ENCODE measurements at places on chromosomes 12 and 14.

DNA sequence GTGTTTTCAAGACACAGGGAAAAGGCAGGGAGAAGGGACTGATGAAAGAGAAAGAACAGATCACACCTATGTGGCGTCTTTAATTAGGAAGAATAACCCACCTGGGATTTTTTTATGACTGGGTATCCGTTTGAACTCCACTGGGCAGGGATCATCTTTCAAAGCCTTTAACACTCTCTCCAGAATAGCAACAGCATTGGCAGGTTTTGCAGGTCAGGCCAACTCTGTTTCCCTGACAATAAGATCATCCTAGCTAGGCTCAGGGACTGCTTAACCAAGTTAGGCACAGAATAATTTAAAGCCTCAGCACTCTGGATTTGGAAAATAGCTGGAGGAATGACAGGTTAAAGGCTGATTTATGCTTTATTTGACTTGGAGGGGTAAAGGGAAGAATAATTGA, 117.6 kb downstream of the SUDS3 start:
- DNase-seq: no peak

GRCh38 chr14:80278293-80279023, 67.2 kb upstream of the DIO2 start:
- DNase-seq: no peak

GRCh38 chr12:75739912-75740311, 228.5 kb upstream of the KRR1 start:
- no peak for DNase-seq

GRCh38 chr14:68822132-68822651, 29.3 kb upstream of the ZFP36L1 start:
- DNase-seq: peak; percentile 91

- DNase-seq: no peak
Measured at GRCh38 chr14:46663382-46663781, 11.8 kb upstream of the RPL10L start.

DNA sequence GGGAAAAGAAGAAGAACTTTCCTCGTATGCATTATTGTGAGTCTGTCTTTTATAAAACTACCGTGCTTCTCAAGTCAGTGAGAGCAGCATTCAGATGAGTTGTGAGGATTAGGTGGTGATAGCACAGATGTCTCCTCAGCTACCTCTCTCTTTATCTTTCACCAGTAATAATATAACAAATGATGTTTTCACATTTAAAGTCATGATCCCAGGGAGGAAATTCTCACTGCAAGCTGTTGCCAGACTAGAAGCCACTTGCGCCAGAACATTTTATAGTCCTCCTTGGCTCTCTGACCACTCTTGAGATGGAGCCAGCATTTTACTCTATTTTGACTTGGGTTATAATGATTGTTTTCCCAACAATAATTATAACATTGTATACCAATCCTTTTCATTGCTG, 443.1 kb downstream of the AEBP2 start:
- DNase-seq: no peak

- DNase-seq: no peak
Measured at GRCh38 chr14:32300136-32300535, 29.0 kb upstream of the AKAP6 start.

DNA sequence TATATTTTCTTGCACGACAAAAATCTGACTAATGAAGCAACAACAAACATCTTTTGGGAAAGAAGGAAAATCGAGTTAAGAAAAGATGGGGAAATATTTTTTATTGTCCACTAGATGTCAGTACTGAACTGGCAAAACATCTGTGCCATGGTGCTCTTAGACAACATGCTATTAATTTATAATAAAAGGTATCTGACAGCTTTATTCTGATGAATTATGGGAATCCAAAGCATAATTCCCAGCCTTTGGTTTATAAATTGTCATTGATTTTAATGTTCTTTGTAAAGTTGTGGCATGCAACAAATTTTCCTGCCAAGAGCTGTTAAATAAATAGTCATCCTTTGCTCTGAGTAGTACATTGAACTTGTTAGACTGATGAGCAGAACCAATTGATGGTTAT, 231.2 kb downstream of the ETNK1 start:
- no peak for DNase-seq

DNA sequence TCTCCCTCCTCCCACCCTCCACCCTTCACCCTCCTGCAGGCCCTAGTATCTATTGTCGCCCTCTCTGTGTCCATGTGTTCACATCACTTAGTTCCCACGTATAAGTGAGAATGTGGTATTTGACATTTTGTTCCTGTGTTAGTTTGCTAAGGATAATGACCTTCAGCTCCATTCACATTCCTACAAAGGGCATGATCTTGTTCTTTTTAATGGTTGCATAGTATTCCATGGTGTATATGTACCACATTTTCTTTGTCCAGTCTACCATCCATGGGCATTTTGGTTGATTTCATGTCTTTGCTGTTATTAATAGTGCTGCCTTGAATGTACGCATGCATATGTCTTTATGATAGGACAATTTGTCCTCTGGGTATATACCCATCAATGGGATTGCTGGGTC, 29.6 kb downstream of the C12orf71 start:
- no peak for DNase-seq

- DNase-seq: no peak
Measured at GRCh38 chr12:85755760-85756159, 80.4 kb downstream of the RASSF9 start.

GRCh38 chr12:120101617-120102016, 14.9 kb downstream of the RAB35 start:
- no peak for DNase-seq

DNA sequence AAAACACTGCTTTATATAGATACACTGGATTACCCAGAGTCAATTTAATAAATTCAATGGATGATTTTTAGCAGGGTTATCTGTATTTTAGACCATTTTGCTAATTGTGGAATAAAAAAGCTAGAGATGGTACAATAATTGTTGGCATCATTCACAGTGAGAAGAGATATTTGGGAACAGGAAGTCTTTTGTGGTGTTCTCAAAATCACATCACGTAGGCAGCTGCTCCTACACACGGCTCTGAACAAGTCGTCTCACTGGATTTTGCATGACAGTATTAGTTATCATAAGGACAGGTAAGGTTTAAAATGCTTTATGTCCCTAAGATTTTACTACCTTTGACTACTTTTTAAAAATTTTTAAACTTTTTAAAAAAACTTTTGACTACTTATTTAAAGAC, 52.0 kb downstream of the PAPLN start:
- DNase-seq: no peak

- DNase-seq: no peak
Measured at GRCh38 chr12:121513464-121514183, 67.2 kb downstream of the KDM2B start.

GRCh38 chr14:55153951-55154350, 24.9 kb downstream of the LGALS3 start:
- DNase-seq: no peak

DNA sequence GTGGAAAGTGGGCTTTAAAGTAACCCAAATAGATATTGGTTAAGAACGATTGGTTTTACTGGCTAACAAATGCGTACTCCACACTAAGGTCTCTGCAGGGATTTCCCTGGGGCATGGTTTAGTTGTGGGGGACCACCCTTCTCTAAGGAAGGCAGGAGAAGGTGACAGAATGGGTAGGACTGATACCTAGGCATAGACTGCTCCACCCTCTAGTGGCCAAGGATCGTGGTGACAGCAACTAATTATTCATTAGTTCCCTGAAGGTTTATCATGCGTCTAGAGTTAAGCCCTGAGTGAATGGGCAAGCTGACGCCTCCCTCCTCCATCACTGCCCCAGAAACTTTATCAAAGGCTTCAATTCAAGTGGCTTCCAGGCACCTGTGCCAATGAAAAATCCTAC, 9.1 kb downstream of the FAM181A start:
- DNase-seq: no peak

GRCh38 chr12:23238957-23239356, 614.0 kb downstream of the ETNK1 start:
- DNase-seq: no peak

- DNase-seq: no peak
Measured at GRCh38 chr12:117111821-117112595, 12.8 kb upstream of the TESC start.

DNA sequence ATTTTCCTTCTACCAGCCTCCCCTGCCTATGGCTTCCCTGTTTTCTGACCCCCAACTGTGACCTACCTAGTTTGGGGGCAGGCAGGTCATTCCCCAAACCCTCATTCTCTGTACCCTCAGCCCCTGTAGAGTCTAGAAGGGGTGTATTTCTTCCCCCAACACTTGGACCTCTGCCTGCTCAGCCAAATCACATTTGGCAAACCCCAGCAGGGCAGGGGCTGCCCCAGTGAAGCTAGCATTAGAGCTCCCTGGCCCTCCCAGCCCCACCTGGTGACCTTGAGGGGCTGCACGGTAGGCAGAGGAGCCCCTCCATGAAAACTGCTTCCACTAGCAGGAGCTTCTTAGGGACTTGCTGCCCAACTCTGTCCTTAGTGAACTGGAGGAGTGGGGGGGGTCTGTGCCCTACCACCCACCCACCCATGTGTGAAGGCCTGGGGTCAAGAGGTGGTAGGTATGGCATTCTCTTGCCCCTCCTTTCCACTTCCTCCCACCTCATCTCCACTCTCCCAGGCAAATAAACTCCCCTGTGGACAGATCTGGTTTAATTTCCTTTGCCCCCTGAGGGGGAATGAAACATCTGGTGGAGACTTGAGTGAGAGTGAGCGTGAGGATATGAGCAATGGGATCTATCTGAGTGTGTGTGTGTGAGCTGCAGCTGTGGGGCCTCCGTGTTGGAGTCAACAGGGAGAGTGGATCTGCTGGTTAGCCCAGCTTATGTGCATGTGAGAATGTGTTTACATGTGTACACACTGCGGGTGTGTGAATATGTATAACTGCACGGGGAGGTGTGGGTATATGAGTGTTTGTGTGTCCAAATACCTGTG, 1.6 kb downstream of the NXPH4 start:
- no peak for DNase-seq

DNA sequence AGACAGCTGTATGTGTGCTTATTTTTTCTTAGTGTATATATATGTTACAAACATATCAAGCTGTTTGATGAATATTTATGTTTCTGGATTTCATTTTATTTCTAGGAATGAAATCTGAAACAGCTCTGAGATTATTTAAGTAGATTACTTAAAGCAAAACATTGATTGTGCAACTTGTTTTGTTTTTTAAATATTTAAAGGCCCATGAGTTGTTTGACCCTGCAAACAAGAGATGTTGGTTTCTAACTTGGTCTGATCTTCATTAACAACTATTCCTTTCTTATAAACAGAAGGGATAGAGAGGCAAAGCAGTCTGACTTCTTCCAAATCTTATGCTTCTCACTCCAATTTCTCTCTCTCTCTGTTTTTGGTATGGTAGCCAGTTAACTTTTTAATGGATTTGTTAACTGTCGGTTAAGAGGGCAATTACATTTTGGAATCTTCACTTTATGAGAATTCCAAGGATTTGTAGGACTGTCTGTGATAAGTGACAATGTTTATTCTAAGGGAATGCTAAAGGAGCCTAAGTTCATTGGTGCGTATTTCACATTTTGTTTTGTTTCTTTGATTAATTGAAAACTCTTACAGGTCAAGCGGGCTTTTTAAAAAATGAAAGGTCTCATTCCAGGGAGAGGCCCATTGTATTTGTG, 102.6 kb upstream of the HMGA2 start:
- DNase-seq: no peak

GRCh38 chr12:1504304-1504894, 90.0 kb downstream of the FBXL14 start:
- DNase-seq: no peak

DNA sequence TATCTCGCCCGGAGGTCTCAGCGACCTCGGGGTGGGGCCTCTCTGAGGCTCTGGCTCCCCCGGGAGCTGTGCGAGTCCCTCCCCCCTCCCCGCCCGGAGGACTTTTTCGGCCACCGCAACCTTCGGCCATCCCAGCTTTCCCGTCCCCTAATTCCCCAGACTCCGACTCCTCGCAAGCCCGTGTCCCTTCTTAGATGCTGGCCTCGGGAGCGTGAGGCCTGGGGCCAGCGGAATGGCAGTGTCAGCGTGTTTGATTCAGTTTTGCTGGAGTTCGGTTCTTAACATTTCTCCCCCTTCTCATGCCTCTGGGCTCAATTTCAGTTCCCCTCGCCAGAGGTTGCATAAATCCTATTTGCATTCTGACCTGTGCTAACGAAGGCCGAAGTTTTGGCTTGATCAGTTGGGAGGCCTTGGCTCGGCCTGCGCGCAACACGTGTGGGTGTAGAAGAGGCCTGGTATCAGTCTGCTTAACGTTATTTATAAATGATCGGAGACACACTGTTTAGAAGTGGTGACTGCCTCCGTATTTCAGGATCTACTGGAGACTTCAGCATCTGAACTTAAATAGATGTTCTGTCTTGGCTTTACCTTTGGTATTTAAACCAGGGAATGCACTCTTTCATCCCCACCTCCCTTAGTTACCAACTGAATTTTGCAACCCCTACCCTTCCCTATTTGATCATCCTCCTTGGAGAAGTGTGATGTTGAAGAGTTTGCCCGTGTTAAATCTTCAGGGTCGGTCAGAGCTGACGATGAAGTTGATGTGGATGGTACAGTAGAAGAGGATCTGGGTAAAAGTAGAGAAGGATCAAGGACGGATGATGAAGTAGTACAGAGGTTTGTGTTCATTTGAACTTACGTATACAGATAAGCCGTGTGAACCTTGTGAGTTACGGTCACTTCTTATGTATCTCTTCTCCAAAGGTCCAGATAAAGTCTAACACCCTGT, 851 bp downstream of the HSP90B1 start:
- DNase-seq: peak; percentile 54

- DNase-seq: no peak
Measured at GRCh38 chr12:127501916-127502315, 765.1 kb upstream of the TMEM132C start.

All from GM12864 (cell line).